ENCODE measurements at places on chromosomes 11 and 22.
A peak's percentile ranks its signal among the peaks of the same experiment; 100 is the strongest.

DNA sequence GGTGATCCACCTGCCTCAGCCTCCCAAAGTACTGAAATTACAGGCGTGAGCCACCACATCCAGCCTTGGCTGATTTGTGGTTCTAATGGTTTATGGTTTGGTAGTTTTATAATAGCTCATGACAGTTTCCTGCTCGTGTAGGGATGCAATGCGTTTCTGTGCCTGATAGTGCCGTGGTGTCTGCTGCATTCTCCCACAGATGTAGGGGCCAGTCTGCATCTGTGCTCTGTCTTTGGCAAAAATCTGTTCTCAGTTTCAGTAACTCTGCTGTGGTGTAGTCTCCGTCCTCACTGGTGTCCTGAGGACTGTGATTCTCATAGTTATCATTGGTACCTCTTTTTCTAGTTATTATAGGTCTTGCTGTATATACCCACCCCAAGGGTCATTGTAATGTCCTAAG, 16.3 kb downstream of the ST14 start:
- DNase-seq: no peak

- no peak for DNase-seq
Measured at GRCh38 chr22:43637275-43638260, 174.5 kb downstream of the EFCAB6 start.

- DNase-seq: no peak
Measured at GRCh38 chr11:122140500-122140899, 24.5 kb upstream of the BLID start.

GRCh38 chr11:19903620-19904069, 191.0 kb downstream of the NAV2 start:
- DNase-seq: peak; percentile 44

DNA sequence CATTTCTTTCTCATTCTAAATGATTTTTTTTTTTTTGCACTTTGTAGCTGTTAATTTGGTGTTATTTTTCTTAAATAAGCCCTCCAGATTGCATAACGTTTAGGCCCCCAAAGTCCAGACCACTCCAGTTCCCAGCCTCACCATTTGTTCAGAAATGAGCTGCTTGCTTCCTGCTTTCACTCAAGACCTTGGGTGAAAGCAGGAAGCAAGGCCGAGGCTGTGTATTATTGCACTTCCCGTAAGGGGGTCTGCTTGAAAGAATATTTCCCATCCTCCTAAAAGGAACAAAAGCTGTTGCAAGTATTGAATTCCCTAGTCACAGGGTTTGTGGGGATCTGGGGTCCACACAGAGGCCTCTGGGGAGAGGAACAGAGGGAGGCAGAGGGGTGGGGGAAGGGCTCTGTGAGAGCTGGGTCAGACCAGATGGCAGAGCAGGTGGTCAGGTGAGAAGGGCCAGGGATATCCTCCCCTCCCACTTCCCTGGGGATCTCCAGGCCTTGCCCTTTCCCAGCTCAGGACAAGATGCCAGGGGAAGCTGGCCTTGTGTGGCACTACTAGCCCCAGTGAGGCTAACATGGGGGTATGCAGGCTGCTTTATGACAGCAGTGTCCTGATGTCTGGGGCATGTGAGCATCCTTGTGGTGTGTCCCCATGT, 51.6 kb upstream of the MYEOV start:
- DNase-seq: no peak

DNA sequence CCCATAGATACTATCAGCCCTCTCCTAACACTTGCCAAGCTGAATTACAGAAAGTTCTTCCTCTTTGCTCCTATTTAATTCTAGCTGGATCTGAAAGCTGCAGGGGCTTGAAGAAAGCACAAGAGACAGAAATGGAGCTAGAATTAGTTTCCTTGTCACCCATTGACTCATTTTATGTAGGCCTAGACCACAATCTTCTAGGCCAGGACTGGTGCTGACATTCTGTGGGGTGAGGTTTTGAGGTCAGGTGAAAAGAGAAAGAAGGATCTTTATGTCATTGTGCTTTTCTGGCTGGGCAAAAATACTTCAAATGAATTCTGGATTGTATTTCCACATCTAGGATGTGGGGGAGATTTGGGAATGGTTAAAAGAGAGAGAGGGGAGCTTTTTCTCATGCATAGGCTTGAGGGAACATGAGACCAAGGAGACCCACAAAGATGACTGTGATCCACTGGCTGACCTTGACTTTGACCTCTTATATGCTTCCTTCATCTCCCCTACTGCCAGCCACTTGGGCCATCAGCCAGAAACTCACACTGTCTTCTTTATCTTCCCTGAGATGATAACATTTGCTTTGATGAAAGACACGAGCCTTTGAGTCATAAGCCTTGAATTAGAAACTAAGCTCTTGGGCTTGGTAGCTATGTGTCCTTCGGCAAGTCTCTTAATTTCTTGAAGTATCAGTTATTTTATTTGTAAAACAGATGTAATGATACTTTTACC, 274.9 kb upstream of the CADM1 start:
- DNase-seq: no peak

DNA sequence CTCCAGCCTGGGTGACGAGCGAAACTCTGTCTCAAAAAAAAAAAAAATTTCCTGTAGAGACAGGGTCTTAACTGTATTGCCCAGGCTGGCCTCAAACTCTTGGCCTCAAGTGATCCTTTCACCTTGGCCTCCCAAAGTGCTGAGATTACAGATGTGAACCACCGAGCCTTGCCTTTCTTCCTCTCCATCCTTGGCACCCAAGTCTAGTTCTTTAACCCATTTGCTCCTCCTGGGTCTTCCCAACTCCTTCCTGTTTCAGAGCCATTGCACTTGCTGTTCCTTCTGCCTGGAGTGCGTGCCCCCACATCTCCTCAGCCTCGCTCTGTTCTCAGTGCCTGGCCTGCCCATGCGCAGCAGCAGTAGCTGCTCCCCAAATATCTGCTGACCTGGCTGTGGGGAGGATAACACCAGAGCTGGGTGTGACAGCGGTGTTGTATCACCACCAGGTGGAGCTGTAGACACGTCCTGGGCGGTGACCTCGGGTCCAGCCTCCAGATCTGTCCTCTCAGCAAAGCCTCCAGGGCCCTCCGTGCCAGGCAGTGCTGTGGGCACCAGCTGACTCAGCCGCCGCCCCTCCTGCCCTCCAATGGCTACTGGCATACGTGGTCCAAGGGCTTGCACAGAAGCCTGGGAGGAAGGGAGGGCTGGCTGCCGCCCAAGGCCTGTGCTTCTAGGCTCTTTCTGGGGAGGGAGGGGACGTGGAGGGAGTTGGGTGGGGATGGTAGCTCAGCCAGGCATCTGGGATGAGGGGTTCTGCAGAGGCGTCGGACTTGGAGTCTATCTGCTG, 22.0 kb downstream of the TEF start:
- peak; percentile 15 for DNase-seq

- peak; percentile 89 for DNase-seq
Measured at GRCh38 chr11:110200241-110200640, 96.2 kb downstream of the RDX start.

DNA sequence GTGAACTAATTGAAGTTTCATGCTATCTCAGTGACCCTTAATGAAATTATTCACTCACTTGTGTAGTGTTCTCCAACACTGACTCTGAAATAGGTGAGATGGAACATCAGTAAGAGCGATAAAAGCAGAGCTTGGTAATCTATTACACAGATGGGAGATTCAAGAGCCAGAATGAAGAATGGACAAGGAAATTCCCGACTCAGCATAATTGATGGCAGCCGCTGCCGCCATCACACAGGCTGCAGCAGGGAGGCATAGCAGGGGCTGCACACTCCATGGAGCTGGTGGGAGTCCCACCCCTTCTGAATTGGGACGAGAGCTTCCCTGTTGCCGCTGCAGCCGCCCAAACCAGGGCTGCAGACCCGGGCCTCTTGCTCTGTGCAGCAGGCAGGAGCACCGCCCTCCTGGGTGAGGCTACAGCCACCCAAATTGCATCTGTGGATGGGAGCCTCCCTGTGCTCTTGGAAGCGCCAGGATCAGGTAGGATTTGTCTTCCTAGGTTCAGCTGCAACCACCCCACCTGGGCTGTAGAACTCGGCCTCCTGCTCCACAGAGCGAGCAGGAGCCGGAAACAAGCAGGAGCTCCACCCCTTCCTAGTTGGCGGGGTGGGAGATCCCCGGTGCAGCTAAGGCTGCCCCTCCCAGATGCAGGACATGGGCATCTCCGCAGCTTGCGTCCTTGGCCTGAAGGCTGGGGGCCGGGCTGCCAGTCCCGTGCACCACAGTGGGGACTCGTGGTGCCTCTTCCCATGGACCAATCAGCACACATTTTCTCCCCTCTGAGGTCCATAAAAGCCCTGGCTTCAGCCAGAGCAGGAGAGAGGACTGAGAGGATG, 535.1 kb upstream of the LUZP2 start:
- no peak for DNase-seq

DNA sequence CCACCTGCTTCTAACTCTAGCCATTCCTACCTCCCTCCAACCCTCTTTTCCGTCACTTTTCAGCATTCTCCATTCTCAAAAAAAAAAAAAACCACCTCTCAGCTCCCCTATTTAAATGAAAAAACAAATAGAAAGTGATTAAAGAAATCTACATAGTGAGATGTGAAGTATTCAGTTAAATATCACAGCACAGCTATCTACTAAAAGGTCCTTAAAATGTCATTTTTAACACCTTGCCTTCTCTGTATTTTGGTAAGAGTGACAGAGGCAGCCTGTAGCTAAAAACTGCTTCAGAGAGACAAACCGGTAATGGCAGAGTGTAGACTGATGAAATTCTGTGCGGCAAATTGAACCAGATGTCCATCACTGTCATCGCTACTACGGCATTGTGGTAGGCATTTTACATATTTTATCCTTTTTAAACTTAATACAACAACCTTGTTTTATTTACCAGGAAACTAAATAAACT, 346 bp upstream of the ALG9 start:
- DNase-seq: peak; percentile 69

DNA sequence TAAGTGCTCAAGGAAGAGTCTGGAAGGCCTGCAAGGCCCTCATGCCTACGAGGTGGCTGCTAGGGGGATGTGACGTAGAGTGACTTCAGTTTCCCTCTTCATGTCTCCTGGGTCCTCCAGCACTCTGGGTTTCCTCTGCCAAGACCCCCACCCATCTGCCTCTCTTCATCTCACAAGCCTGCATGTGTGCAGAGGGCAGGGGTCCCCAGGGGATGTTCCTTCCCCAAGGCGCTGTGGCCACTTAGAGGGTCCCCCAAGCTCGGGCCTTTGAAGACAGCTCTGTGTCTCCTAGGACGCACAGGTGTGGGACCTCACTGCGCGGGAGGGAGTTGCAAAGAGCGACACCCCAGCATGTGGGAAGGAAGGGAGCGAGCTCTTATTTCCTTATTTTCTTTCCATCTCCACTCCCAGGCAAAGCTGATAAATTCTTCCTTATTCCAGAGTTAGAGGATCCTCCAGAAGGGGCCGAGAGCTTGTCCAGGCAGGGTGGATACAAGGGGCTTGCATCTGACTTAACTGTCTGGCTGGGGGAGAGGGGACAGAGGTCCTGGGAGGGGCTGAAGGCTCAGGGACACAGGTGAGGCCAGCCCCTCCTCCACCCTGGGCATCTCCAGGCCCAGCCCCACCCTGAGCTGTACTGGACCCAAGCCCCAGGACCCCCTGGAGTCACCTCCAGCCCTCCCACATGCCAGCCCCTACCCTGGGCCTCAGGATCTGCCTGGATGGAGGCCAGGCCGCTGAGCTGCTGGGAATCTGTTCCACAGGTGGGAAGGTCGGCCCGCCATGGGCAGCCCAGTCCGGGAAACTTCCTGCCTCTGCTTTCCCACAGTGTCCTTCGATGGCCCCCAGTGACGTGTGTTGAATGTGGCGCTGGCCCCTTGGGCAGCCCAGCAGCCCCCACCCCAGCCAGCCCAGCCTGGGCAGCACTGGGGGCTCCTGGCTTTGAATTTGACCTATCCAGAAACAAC, 59.7 kb upstream of the KCNQ1OT1 start:
- no peak for DNase-seq

- no peak for DNase-seq
Measured at GRCh38 chr11:198236-198806, 5.4 kb downstream of the SCGB1C1 start.

GRCh38 chr11:3347127-3347526, 31.8 kb downstream of the ZNF195 start:
- no peak for DNase-seq

- DNase-seq: peak; percentile 76
Measured at GRCh38 chr11:110431674-110432073, 1.9 kb downstream of the FDX1 start.

GRCh38 chr11:109978895-109979294, 114.3 kb upstream of the ZC3H12C start:
- DNase-seq: no peak

DNA sequence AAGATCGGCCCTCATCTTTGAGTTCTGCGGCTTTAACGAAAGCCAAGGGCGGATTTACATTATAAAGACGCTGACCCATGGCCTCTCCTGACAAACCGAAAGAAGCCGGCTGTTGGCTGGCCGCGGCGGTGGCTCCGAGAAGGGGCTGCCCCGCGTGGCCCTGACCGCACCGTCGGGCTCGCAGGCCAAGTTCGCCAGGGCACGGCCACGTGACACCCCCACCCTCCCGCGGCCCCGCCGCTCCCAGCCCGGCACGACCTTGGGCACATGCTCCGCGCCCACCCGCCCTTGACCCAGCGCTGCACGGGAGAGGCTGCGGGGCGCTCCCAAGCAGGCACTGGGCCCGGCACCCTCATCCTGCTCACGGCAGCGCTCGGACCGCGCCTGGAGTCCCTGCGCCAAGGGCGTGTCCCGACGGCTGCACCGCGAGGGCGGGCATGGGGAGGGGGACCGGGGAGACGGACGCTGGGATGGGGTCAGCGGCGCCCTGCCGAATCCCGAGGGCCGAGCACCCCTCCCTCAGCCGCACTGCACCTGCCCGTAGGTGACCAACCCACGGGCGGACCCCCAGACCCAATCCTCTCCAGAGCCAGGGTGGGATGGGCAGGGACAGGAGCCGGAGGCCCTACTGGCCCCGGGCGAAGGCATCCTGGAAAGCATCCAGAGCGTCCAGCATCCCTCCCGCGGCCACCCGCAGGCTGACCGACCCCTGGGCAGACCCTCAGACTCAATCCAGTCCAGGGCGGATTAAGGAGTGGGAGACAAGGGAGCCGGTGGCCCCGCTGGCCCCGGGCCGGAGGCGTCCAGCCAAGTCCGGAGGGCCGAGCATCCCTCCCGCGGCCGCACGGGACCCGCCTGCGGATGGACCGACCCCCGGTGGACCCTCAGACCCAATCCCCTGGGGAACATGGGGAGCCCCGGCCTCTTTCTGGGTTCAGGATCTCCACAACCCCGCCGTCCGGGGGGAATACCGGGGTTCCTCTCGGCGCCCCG, 759 bp downstream of the CPT1A start:
- peak; percentile 48 for DNase-seq

DNA sequence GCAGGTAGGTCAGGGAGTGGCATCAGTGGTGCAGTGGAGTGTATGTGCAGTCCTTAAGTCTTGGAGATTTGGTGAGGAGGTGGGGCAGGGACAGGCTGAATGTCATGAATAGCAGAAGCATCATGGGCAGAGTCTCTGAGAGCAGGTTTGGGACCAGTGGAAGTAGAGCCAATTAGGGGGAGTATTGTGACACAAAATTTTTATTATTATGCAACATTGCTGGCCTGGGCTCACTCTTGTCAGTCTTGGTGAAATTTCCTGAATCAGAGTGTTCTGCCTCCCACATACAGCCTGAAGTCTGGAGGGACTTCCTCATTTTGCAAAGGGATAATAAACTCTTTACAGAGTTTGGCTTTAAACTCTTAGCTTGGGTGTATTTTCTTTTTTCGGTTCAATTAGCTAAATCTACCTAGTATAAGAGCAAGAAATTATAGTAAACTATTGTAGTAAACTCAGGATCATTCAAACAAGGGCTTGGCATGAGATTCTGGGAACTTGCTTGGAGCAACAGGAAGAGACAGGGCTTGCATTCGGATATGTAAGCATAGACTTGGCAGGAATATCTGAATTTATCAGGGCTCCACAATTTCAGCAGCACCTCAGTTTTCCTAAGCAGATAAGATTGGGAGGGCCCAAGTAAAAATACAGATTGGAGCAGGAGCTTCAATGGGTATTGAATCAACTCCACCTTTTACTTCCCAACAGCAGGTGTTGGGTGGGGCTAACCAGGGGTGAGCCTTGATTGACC, 67.7 kb downstream of the FDX1 start:
- no peak for DNase-seq

All from NCI-H526 treated with DMSO at 0.1 percent for 48 hours (cell line).